Coronary artery (tissue), 2 donors: ENCODE measurements at places on chromosomes 1 and 21.

DNA sequence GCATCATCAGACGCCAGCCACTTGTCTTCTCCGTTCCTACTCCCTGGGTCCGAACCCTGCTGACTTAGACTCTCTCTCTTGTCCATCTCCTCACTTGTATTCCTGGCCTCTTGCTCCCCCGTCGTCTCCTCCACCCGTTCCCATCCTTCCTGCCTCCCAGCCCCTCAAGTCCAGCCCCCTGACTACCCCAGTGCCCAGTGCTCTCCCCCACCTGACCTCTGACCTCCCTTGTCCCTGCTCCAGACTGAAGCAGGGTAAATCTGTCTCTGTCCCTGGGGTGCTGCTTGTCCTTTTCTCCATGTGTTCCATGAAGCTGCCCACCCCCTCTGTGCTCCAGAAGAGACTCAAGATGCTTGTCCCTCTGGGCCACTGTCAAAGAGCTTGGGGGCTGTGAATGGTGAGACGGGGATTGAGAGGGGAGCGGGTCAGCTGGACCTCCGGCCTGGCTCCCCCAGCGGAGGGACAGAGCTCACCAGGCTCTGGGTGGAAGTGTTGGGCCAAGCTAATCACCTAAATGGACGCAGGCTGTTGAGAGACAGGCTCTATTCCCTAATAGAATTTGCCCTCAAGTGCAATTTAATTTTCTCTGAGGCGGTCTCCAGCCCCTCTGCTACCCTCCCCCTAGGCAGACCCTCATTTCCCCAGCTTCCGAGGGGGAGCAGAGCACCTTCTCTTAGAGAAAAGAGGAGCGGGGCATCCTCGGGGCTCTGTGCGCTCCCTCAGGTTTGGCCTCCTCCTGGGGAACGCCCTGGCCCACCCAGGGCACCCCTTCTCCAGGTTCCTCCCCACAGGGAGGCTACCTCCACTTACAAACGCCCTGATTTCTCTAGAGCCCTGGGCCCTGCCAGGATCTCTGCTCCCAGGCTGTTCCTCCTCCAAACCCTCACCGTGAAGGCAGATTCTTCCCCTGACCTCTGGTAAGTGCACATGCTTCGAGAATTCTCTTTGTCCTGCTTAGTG, 11.0 kb upstream of the LHX4 start:
- no peak for DNase-seq

DNA sequence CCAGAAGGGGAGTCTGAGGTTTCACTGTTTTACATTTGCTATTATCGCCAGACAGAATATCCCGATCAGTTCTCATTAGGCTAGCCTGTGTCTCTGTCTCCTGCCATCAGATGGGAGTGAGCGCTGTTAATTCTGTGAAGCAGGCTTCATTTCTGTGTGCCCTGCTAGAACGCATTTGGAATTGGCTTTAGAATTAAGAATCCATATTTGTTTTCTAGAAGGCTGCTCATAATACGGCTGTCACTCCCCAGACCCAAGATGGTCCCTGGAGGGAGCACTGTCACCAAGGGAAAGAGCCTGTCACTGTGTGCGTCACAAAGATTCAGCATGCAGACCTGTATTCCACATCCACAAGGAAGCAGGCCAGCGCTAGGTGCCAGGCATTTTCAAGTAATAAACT, 49.2 kb downstream of the CASQ2 start:
- no peak for DNase-seq

GRCh38 chr1:6969762-6970161, 184.5 kb downstream of the CAMTA1 start:
- no peak for DNase-seq

GRCh38 chr1:5908461-5909375, 83.5 kb downstream of the NPHP4 start:
- DNase-seq, result peak; percentile 49

DNA sequence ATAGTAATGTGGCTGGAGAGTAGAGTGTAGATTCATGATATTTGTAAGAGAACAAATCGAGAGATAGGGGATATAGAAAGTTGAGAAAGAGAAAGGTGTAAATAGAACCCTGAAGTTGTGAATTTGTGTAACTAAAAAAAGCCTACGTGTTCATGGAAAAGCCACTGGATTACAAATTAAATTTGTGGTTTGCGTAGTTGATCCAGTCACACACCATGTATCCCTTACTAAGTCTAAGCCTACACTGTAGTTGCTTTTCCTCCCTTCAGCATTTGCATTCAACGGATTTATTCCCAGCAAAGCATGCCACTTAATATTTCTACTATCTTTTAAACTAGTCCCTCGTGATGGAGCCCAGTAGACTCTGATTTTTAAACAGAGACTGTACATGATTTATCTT, 24.9 kb downstream of the KMO start:
- DNase-seq, result no peak

DNA sequence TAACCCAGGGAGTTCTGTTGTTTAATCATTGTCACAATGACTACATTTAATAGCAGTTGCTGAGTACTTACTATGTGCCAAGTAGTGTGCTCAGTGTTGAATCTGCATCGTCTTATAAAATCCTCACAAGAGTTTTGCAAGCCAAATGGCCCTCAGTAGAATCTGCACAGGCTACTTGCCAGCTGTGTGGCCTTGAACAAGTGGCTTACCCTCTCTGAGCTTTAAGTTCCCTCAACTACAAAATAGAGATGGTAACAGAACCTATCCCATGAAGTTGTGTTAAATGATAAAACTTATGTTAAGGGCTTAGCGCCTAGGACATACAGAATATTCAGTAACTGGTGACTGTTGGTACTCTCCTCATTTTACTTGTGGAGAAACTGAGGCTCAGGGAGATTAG, 9.1 kb upstream of the SLC30A2 start:
- no peak for DNase-seq

GRCh38 chr1:30749691-30750583, 7.6 kb downstream of the LAPTM5 start:
- DNase-seq, result no peak

DNA sequence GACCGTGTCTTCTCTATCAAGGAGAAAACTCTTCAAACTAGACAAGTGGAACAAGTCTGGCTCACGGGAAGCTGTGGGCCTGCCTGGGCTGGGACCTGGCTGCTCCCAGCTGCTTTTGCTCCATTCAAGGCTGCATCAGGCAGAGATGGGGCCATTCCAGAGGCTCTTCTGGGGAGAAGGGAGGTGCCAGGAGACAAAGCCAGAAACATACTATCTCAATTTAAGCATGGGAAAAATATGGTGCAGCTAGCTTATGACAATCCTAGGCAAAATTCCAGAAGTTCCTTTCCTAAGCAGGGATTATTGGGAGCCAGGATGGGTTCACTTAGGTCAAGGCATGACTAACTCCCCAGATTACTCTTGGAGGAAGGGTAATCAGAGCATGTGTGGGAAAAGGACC, 90.8 kb upstream of the SLC2A1 start:
- DNase-seq, result no peak

- no peak for DNase-seq
Measured at GRCh38 chr1:149978547-149979023, 31.9 kb downstream of the OTUD7B start.

DNA sequence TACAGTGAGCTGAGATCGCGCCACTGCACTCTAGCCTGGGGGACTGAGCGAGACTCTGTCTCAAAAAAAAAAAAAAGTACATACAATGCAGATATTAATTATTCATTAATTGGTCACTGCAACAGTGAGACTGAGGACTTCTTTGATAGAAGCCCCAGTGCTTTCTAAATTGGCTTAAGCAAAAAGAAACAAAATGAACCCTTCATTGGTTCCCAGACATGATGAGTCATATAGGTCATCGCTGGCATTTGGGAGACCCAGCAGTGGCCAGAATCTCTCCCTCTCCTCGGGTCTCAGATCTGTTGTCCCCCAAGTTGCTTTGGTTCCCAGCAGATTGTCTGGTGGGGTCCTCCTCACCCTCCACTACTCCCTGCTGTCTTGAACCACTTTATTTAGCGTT, 144.9 kb downstream of the KAZN start:
- DNase-seq, result no peak

GRCh38 chr1:218565377-218565776, 220.2 kb downstream of the TGFB2 start:
- DNase-seq, result no peak

GRCh38 chr1:10400013-10400412, 1.1 kb downstream of the PGD start:
- DNase-seq, result no peak
